Fibroblast of lung (primary cell): ENCODE measurements at places on chromosomes 3 and 15. TPM values are rescaled to one million over a fixed set of nuclear protein-coding genes. Genes with fewer than 3 reads are reported as not detected.
A peak's percentile ranks its signal among the peaks of the same experiment; 100 is the strongest.

DNA sequence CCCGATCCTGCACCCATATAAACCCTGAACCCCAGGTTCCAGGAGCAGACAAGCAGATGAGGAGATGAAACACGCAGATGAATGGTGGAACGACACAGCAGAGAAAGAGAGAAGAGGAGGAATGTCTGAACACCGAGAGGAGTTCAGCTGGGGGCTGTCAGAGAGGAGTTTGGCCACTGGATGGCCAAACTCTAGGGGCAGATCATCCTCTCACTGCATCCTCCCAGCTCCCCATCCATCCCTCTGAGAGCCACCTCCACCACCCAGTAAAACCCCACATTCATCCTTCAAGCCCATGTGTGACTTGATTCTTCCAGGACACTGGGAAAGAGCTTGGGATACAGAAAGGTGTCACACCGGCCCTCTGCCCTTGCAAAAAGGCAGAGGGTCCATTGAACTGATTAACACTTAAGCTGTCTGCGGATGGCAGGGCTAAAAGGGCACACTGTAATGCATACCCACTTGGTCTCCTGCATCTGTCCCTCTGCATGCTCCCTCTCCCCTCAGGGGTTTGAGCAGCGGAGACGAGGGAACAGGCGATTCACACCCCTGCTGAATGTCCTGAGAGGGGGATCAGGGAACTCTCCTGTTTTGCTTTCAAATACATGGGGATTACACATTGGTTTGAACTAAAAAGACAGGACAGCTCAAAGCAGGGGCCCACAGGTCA is 53.8 kb downstream of the TMED3 start:
- no peak for DNase-seq
- no peaks in the 10 kb centered on the region for H3K27me3 ChIP-seq
- no peaks in the 10 kb centered on the region for H3K36me3 ChIP-seq
- no peak overlapping the region for H3K27ac ChIP-seq
- no peaks in the 10 kb centered on the region for H3K4me1 ChIP-seq

GRCh38 chr15:31473385-31474058 is 146.9 kb downstream of the KLF13 start:
- no peaks in the 10 kb centered on the region for H3K36me3 ChIP-seq
- peaks cover 26% of the 10 kb centered on the region for H3K4me1 ChIP-seq
- no peak overlapping the region for H3K4me3 ChIP-seq
- no peaks in the 10 kb centered on the region for H3K27me3 ChIP-seq
- H3K27ac ChIP-seq: peak overlapping the region; percentile 68

- no peaks in the 10 kb centered on the region for H3K27me3 ChIP-seq
- no peaks in the 10 kb centered on the region for H3K36me3 ChIP-seq
- no peak for DNase-seq
- peaks cover 4% of the 10 kb centered on the region for H3K4me1 ChIP-seq
Measured at GRCh38 chr15:95307115-95307514, 1023.4 kb upstream of the NR2F2 start.

DNA sequence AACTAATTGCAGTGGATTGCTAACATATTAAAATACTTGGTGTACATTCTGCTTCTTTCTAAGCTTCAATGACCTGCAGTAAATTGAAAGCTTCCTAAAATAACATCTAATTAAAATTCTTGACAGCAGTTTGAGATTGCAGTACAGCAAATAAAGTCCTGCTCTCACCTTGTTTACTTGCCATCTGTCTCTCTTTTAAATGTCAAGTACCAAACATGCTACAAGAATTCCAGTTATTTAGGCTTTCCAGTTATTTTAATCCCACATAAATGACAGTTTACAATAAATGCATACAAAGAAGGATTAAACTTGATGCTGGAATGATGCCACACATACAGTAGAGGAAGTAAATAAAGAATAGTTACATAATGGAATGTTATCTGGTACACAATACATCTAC is 33.2 kb downstream of the CBLB start:
- H3K27ac ChIP-seq: no peak overlapping the region
- no peak overlapping the region for H3K4me3 ChIP-seq
- no peaks in the 10 kb centered on the region for H3K27me3 ChIP-seq
- H3K36me3 ChIP-seq: no peaks in the 10 kb centered on the region
- no peak for DNase-seq
- H3K4me1 ChIP-seq: peaks cover 3% of the 10 kb centered on the region

DNA sequence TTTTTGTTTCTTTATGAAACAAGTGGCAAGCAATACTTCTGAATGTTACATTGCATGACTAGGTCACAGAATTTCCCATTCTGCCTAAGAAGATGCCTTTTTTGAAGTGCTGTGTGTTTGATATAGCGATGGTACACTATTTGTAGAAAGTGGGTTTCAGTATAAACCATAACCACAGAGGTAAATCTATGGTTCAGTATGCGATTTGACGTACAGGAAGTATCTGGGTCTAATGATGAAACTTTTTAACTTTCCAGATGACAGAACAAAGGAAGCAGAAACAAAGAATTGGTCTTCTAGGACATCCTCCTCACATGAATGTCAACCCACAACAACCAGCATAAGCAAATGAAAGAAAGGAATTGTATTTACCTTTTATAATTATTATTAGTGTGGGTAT is 133.4 kb upstream of the BHLHE40 start:
- no peaks in the 10 kb centered on the region for H3K27me3 ChIP-seq
- DNase-seq: no peak
- no peak overlapping the region for H3K27ac ChIP-seq
- H3K4me1 ChIP-seq: no peaks in the 10 kb centered on the region
- no peak overlapping the region for H3K4me3 ChIP-seq
- no peaks in the 10 kb centered on the region for H3K36me3 ChIP-seq

- no peak overlapping the region for H3K4me3 ChIP-seq
- no peaks in the 10 kb centered on the region for H3K27me3 ChIP-seq
- no peaks in the 10 kb centered on the region for H3K4me1 ChIP-seq
- peak; percentile 18 for DNase-seq
- H3K27ac ChIP-seq: no peak overlapping the region
- H3K36me3 ChIP-seq: no peaks in the 10 kb centered on the region
Measured at GRCh38 chr3:101179637-101180036, 140.7 kb downstream of the IMPG2 start.

DNA sequence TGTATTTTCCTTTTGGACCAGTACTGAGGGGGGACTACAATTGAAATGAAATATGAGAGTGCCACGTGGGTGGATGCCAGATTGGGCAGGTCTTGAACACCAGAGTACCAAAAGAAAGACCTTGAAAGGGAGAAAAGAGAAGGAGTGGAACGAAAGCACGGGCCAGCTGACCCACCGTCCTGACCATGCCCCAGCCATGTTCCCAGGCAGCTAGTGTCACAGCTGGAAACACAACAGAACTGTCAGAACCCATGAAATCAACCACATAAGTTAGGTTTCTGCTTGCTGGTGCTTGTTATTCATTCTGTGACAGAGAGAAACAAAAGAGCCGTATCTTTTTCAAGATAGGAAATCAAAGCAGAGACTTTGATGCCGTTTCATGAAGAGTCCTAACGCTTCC is 268.8 kb downstream of the MEX3B start:
- H3K4me3 ChIP-seq: no peak overlapping the region
- H3K4me1 ChIP-seq: no peaks in the 10 kb centered on the region
- H3K27ac ChIP-seq: no peak overlapping the region
- DNase-seq: no peak
- H3K36me3 ChIP-seq: no peaks in the 10 kb centered on the region

- H3K27ac ChIP-seq: no peak overlapping the region
- H3K4me3 ChIP-seq: no peak overlapping the region
- H3K36me3 ChIP-seq: no peaks in the 10 kb centered on the region
Measured at GRCh38 chr15:66854012-66854965, 152.3 kb downstream of the SMAD6 start.

GRCh38 chr3:54827776-54828175 is 100.1 kb downstream of the LRTM1 start:
- no peaks in the 10 kb centered on the region for H3K27me3 ChIP-seq
- no peak overlapping the region for H3K4me3 ChIP-seq
- no peaks in the 10 kb centered on the region for H3K4me1 ChIP-seq

DNA sequence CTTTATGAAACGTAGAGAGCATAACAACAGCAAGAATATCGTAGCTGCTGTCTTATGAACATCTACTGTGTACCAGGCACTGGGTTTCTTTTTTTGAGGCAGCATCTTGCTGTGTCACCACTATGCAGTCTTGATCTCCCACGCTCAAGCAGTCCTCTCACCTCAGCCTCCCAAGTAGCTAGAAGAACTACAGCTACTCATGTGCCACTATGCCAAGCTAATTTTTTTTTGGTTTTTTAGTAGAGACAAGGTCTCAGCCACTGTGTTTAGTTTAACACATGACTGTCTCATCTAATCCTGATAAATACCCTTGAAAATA is 129.9 kb downstream of the VGLL4 start:
- H3K27ac ChIP-seq: peak overlapping the region; percentile 26
- peaks cover 22% of the 10 kb centered on the region for H3K4me1 ChIP-seq
- H3K27me3 ChIP-seq: no peaks in the 10 kb centered on the region

GRCh38 chr3:109899925-109900324 is 562.6 kb upstream of the DPPA4 start:
- no peaks in the 10 kb centered on the region for H3K27me3 ChIP-seq
- H3K4me3 ChIP-seq: no peak overlapping the region
- no peak for DNase-seq
- no peak overlapping the region for H3K27ac ChIP-seq

DNA sequence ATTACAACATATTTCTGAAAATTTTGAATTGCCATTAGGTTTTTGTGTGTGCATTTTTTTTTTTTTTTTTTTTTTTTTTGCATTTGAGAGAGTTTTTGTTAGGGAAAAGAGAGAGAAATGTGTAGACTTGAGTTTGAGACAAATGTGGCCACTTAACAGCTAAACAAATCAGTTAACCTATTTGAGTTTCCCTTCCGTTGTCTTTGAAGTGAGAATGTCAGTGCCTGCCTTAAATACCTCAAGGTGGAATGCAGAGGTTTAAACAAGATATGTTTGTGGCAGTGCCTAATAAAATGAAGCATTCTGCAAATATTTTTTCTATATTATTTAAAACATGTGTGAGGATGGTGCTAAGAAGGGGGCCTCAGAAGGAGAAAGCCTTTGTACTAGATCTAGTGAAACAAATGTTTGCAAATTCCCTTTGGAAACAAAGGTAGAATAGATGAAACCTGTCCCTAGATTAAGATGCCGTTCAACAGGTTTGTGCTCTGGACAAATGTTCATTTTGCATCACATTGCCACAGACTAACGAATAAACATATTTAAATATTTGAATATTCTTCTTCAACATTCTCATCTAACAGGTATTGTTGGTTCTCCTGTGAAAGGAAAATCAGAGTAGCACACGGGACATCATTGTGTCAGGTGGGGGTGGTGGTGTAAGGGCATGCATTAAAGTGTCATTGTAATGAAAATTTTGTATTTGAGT is 80.7 kb downstream of the SATB1 start:
- no peak overlapping the region for H3K4me3 ChIP-seq
- H3K27ac ChIP-seq: no peak overlapping the region
- no peak for DNase-seq
- no peaks in the 10 kb centered on the region for H3K27me3 ChIP-seq
- H3K4me1 ChIP-seq: no peaks in the 10 kb centered on the region
- no peaks in the 10 kb centered on the region for H3K36me3 ChIP-seq

DNA sequence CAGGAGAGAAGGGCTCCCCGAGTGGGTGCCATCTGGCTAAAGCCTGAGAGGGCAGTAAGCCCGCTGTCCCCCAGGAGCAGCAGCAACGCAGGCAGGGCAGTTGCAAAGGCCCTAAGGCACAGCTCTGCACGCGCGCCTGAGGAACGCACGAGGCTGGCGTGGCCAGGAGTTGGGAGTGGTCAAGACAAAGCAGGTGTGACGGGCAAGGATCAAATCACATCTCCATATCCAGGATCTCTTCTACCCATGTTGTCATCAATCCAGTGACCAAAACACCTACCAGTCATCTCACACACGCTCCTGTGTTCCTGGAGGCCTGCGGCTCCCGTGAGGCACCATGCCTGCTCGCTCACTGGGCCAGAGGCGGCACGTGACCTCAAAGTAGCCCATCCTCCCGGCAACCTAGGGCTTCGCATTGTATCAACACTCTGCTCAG is 59.5 kb downstream of the ERC2 start:
- no peak overlapping the region for H3K4me3 ChIP-seq
- H3K4me1 ChIP-seq: no peaks in the 10 kb centered on the region
- no peak overlapping the region for H3K27ac ChIP-seq
- H3K27me3 ChIP-seq: no peaks in the 10 kb centered on the region

The GUCA1C gene
- not detected in 2 replicates for total RNA-seq

The GPR149 gene
- not detected in 2 replicates for total RNA-seq

The GNAT1 gene
- not detected in 2 replicates for total RNA-seq

The HRG gene
- total RNA-seq: not detected in 2 replicates

The C3orf49 gene
- not detected in 2 replicates for total RNA-seq
